SW 1271 (cell line): ENCODE measurements at places on chromosomes 7 and 10.
A peak's percentile ranks its signal among the peaks of the same experiment; 100 is the strongest.

- DNase-seq = no peak
Measured at GRCh38 chr7:67955061-67955460, 958.4 kb downstream of the TYW1 start.

- no peak for DNase-seq
Measured at GRCh38 chr10:23361665-23362064, 17.1 kb upstream of the C10orf67 start.

DNA sequence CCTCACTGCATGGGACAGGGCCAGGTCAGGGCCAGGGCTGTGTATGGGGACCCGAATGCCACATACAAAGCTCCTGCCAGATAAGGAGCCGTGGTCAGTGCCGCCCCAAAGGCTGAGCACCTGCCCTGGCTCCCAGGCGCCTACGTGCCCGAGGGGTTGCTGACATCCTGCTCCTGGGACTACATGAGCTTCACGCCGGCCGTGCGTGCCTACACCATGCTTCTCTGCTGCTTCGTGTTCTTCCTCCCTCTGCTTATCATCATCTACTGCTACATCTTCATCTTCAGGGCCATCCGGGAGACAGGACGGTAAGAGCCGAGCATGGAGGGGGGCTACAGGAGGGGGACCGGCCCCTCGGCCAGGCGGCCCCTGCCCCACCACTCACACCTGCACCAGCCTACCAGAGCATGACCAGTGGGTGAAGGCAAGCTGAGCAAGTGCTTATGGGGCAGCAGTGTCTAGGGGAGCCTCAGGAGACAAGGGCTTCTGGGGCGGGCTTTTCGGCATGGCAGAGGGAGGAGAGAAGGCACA lies 4.9 kb downstream of the OPN4 start:
- no peak for DNase-seq

- peak; percentile 21 for DNase-seq
Measured at GRCh38 chr10:101354328-101355071, 535 bp downstream of the BTRC start.

DNA sequence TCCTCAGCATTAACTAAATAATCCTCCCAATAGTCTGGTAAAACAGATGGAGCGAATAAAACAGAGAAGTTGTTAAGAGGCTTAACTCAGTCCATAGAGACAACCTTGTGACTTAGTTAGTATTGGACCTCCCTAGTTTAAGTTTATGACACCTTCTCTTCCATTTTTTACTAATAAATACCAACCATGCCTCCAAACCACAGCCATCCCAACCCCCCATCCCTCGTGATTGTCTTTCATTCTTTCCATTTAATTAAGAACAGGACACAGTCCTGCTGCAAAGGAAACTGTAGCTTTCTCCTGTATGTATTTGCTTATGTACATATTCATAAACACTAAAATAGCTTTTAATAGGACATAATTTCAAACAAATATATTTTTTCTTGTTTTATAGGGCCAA lies 238.2 kb downstream of the SEMA3D start:
- no peak for DNase-seq

DNA sequence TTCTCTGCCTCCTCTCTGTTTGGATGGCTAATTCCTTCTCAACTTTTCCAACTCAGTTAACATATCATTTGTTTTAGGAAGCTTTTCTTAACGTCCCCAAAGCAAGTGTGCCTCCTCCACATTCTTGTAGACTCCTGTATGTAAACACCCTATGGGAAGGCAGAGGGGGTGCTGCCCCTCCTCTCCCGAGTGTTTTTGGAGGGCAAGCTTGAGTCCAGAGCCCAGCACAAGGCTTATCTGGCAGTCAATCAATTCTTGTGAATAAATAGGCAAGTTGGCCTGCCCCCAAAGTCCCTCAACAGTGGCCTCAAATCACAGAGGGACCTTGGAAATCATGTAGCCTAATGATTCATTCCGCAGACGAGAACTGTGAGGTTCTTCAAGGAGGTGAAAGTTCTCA lies 305.6 kb downstream of the RPS24 start:
- no peak for DNase-seq

- DNase-seq = no peak
Measured at GRCh38 chr10:22659866-22660265, 54.5 kb downstream of the PIP4K2A start.

DNA sequence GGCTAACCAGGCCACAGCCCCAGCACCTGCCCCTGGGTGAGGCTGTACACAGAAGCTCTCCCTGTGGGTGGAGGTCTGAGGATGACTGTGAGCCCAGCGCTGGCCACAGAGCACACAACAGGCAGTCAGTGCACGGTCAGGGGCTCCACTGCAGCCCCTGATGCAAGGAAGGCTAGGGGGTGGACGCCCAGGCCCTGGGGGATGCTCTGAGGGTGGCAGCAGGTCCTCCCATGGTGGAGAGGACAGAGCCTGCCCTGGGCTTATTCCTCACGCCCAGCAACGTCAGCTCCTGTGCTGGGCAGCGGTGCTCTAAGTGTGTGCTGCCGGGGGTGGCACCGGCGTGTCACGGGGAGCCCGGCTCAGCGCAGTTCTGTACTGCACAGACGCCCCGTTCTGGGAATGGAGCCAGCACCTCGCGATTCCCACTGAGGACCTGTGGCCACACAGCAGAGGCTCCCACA lies 223.2 kb downstream of the MAD1L1 start:
- no peak for DNase-seq

DNA sequence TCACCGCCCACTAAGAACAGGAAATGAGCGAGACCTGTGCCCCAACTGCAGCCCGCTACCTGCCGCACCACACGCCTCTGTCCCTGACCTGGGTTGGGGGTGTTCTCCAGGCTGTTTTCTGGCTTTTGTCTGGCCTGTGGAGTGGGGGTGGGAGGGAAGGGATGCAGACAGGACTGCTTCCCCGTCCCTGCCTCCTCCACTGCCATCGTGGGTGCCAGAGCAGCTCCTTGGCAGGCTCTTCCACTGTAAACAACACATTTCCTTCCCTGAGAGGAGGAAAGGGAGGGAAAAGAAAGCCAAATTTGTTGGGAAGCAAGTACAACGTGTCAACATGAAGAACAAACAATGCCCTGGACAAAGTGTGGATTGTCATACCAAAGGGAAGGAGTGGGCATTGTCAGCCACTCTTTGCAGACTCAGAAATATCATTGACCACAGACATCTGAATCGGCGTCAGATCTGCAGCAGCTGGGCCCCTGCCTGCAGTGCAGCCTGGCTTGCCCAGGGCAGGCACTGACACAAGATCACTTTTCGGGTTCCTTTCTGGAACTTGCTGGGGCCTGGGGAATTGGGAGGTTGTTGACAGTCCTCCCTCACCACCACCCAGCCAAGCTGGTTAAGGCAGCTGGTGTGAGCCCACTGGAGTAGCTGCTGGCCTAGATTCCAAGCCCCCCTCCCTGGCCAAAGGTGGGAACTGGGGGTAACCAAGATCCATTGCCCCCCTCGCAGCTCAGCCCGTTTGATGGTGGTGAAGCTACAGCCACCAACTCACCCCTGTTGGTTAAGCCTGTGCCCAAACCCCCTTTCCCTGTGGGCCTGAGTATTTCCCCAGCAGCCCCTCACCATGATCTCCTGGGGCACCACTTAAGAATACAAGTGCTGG lies 22.6 kb upstream of the TRIM8 start:
- DNase-seq = no peak

GRCh38 chr10:53606981-53607380 lies 834.4 kb upstream of the MBL2 start:
- DNase-seq = no peak

DNA sequence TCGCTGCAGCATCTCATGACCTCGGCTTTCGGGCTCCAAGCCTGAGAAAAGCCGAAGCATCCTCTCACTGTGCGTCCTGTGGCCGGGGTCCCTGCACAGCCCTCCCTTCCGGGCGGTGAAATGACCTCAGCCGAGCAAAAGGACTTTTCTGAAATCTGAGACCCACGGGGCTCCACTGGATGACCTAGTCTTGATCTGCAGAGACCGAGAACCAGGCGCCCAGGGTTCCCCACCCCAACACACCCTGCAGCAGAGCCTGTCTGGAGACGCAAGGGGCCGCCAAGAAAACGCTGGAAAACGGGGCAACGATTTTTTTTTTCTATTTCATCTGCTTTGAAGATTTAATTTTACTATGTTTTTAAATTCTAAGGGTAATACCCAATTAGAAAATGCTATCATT lies 31.7 kb downstream of the NPS start:
- no peak for DNase-seq

- DNase-seq = no peak
Measured at GRCh38 chr7:145151676-145152075, 315.8 kb upstream of the TPK1 start.

GRCh38 chr10:132006966-132007365 lies 25.2 kb upstream of the BNIP3 start:
- no peak for DNase-seq

DNA sequence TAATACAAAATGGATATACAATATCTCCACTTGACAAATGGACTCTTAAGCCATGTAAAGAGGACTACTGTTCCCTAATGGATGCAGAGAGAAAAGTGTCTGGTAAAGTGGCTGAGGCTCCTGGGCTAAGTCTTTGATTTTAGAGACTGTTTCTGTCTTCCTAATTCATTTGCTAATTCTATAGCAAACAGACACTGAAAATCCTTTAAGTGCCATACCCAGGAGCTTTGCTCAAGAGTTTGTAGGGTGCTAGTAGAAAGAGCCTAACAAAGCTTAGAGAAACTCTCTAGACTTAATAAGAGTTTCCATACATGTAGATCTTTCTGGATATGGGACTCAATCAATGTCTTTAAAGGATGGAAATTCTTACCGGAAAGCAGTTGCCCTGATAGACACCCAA lies 16.7 kb downstream of the CEP55 start:
- no peak for DNase-seq

DNA sequence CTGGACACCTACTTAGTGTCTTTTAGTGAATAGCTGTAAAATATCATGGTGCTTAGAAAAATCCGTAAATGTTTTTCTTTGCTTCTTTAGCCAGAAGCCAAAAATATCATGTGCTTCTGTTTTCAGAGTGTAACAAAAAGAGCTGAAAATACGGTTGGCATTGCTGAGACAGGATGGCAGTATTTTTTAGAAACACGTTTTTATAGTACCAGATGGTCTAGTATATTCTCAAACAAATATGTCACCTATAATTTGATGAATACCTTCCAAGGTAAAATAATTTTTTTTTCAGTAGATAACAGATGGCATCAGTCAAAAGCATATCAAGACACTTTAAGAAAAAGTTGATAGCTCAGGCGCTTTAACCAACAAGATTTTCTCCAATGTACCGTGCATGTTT lies 326.6 kb downstream of the PHF14 start:
- no peak for DNase-seq

DNA sequence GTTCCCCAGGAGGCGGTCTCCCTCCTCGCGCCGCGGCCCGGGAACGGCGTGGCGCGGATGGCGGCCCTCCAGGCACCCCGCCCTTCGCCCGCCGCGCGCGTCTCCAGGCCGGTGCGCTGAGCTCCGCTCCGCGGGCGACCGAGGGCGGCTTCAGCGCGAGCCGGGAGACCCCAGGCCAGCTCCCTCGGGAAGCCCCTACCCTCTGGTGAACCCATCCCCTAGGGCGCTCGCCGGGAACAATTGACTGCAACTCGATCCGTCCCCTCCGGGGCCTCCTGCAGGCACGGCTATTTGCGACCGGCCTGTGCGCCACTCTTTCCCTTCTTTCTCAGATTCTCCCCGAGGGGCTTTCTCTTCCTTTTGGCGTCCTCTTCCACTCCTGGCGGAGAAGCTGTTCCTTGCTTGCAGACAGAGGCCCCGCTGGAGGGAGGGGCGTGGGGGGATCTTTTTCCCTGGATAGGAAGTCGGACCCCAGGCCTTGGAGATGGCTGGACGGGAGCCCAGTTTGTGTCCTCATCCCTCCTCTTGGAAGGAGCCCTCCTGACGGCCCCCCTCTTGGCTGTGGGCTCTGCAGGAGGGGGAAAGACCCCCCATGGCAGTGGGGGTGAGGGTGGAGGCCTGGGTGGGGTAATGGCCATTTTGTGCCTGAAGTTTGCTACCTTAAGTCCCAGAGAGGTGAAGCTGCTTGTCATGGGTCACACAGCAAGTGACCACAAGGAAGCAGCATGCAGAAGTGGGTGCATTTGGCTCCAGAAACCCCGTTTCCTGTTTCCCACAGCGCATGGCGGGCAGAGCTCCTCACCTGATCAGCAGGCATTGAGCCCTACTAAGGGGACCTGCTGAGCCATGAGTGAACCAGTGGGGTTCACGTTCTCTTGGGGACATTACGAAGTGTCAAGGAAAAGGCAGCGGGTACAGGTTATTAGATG lies 171.2 kb upstream of the TNRC18 start:
- peak; percentile 59 for DNase-seq

DNA sequence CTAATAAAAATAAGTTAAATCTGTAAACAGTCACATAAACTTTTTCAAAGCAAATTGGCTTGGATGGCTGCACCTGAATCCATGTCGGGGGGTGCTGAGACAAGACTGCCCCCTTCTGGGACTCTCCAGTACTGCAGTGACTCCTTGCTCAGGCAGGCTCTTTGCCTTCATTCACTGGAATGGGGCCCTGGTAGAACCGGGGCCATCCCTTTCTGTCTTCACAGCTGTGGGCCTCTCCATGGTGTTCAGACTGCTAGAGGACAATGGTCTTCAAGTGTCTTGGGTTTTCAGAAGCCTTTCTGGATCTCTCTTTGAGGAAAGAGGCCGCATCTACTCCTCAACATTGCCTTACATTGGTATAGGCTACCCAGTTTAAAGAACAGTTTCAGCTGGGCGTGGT lies 16.1 kb upstream of the IMPDH1 start:
- DNase-seq = peak; percentile 41

- no peak for DNase-seq
Measured at GRCh38 chr10:35723059-35723458, 81.0 kb upstream of the FZD8 start.

- no peak for DNase-seq
Measured at GRCh38 chr7:54591404-54592386, 49.5 kb downstream of the VSTM2A start.
